ENCODE measurements at places on chromosomes 12 and 14.

- DNase-seq, result no peak
Observed at GRCh38 chr14:65162031-65162430, 59.7 kb upstream of the MAX start.

DNA sequence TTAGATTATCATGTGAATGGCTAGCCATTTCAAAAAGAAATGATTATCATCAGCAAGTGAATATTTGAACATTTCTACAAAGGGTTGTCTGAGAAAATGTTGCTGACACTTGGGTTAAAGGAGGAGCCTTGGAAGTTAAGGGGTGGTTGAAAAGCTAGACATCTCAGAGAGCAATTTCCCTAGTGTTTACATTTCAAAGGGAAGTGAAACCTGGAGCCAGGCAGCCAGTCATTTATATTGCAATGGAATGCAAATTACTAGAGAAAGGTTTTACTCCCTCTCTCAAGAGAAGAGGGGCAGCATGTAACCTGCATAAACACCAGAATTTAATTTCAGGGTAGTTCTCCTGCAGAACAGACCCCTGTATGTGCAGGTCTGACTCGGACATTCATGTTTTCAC lies 279.0 kb downstream of the SLC16A7 start:
- no peak for DNase-seq

GRCh38 chr12:82783435-82783834 lies 96.7 kb downstream of the TMTC2 start:
- no peak for DNase-seq

- no peak for DNase-seq
Observed at GRCh38 chr14:101257551-101257950, 303.7 kb upstream of the DIO3 start.

DNA sequence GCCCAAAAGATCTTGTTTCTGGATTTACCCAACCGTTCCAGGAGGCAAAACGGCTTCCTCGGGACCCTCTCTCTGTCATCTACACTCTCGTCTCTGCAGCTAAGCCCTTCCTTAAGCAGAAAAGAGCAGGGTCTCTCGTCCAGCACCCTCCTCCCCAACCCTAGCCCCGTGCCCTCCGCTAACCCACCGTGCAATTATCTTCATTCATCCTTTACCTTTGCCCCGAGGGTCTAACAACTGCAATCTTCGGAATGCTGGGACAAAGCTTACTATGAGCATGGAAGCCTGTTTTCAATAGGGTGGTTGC lies 276 bp upstream of the BMAL2 start:
- no peak for DNase-seq
